Fibroblast of the aortic adventitia (primary cell): ENCODE measurements at places on chromosomes 11 and 22.

GRCh38 chr11:47551086-47551485 is 1.8 kb downstream of the CELF1 start:
- DNase-seq = peak; percentile 50

DNA sequence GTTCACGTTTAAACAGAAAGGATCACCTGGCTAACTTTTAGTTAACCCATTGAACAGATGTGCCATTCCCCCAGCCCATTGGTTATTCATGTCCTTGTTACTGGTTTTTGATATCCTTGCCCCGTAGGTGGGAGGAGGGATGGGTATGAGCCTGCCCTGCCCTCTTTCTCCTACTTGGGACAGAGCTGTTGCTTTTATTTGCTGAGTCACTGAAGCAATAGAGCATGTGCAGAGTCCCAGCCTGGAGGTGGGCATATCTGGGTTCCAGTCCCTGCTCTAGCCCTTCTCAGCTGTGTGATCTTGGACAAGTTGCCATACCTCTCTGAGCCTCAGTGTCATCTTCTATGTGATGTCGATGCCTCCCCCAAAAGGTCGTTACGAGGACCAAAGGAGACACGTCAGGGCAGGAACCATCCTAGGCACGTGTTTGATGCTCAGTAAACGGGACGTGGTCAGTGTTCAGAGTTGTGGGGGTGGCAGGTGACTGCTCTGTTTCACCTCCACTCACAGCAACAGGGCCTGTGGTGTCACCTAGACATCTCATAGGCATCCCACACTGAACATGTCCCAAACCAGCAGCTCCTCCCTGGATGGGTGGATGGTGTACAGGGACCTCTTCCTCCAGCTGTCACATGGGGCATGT is 61.0 kb downstream of the BMAL1 start:
- DNase-seq = peak; percentile 70

DNA sequence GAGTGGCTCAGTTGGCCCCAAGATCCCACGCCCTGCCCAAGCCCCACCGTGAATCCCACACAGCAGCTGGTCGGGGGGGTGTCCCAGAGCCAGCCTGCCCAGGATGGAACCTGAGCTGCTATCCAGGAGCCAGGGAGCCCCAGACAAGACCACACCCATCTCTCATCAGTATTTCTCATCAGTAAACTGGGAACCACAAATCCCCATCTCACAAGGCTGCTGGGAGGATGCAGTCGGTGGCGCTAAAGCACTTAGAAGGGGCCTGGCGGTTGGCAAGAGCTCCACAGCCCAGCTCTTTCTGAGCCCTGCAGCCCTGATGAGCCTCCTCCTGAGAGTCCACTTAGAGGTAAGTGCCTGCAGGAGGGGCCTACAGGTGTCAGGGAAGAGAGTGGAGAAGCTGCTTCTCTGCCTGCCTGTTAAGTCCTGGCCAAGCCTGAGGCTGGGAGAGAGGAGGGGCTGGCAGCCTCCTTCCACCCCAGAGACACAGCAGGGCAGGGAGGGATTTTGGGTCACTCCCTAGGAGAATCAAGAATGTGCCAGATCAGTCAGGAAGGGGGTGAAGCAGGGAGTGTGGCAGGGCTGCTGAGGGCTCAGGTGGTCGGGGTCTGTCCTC is 6.1 kb downstream of the FADS3 start:
- no peak for DNase-seq

- no peak for DNase-seq
Observed at GRCh38 chr11:120420572-120420971, 84.4 kb downstream of the ARHGEF12 start.
